C1 segment of cervical spinal cord (tissue), 14 donors: ENCODE measurements at places on chromosomes 1 and 21.
A peak's percentile ranks its signal among the peaks of the same experiment; 100 is the strongest.

GRCh38 chr1:64093941-64094340, 109.5 kb upstream of the UBE2U start:
- DNase-seq, result no peak

DNA sequence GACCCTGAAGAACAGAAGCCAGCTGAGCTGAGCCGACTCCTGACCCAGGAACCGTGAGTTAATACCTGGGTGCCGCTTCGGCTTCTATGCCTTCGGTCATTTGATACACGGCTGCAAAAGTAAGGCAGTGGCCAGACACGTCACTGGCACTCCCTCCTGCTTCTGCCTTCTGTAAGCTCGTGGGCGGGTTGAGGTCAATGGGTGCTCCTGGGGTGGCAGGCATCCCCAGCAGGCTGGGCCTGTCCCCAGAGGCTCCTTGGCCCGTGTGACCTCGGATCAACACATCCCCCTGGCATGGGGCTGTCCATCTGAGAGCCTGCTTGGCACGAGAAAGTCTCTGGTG, 35.7 kb upstream of the COL6A1 start:
- no peak for DNase-seq

GRCh38 chr1:153921803-153922075, 1.0 kb downstream of the GATAD2B start:
- no peak for DNase-seq

DNA sequence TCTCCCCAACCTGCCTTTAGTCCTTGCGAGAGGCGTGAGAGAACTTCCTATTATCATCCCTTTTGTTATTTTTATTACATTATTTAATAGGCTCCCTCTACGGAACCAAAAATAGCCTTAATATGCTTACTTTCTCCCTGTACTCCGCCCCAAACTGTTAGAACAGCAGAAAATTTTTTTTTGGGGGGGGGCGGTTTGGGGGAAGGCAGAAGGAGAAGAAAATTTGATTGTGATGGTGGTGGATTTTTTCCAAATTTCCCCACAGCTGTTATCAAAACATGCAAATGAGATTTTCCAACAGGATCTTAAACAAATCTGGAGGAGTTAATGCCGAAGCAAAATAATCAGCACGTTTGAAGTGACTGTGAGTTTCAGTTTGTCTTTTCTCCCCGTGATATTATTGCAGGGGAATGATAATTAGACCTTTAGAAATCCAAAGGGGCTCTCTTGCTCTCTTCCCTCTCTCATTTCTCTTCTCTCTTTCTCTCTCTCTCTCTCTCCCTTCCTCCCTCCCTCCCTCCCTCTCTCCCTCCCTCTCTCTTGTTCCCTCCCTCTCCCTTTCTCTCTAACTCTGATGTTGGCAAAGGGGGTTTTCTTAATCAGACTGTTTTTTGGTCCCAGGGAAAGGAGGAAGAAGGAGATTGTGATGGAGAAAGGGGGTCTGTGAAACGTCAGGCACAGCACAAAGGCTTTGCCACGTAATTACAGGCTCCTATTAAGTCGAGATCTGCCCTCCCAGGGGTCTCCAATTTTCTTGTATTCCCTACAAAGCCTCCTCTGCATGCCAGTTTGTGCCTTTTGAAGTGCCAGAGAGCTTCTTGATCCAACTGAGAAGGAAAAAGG, 1.1 kb upstream of the PRRX1 start:
- DNase-seq, result no peak

- peak; percentile 9 for DNase-seq
These were observed 30.6 kb downstream of the AJAP1 start for GRCh38 chr1:4684864-4685522.

GRCh38 chr1:85579622-85580021, 939 bp upstream of the CCN1 start:
- DNase-seq, result no peak

DNA sequence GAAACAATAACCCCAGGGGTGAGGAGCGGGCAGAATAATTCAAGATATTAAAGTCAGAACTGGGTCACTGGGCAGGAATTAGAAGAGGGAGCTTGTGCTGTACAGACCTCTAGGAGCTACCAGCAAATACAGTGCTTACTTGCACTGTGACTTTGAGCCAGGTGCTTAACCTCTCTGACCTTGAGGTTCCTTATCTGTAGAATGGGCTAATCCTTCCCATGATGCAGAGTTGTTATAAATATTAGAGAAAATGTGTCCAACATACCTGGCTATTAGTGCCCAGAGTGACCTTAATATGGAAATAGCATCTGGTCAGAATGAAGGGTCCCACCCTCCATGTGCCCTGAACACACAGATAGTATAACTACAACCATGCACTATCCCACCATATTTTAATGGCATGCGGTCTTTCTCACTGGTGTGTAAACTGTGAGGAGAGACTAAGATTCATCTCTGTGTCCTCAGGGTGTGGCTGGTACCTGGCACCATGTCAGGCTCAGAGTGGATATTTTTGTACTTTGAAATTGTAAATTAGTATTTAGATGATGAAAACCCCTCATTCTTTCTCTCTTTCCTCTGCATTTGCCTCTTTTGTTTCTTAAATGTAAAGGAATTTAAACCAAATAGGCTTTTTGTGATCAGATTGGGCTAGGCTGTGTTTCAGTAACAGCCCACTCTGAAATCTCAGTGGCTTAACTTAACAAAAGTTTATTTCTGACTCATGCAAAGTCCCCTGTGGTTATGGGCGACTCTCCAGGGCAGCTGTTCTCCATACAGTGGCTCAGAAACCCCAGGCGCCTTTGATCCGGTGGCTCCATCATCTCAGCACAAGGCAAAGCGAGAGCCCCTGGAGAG, 60.0 kb upstream of the ROR1 start:
- DNase-seq, result no peak

DNA sequence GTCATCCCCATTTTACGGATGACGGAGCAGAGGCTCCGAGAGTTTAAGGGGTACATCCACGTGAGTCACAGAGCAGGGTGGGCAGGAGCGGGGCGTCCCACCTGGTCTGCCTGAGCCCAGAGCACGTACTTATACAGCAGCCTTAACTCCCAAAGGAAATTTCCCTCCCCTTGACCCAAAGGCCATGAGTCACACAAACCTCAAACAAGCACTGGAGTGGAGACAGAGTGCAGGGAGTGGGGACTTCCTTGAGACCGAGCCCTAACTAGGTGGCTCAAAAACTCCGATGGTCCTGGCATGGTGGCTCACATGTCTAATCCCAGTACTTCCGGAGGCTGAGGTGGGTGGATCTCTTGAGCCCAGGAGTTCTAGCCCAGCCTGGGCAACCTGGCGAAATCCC, 141.6 kb upstream of the KLHDC7A start:
- DNase-seq, result no peak

DNA sequence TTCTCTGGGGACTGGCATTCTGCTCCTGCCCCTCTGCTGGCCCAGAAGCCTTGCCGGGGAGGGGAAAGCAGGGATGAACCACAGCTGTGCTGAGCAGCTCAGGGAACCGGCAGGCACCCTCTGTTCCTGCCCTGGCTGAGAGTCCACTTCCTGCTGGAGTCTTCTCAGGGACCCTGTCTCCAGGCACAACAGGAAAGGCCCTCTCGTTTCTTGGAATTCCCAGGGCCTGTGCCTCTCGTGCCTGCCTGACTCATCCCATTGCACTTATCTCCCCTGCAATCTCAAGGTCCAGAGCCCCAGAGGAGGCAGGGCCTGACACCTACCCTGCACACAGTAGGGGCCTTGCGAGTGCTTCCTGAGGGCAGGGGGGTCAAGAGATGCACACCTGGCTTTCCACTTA, 1.1 kb upstream of the EDN2 start:
- no peak for DNase-seq
